Cortex of kidney (tissue), 1 donor: ENCODE measurements at places on chromosomes 6 and 20.
A peak's percentile ranks its signal among the peaks of the same experiment; 100 is the strongest.

- DNase-seq: no peak
Observed at GRCh38 chr6:40556023-40556422, 31.1 kb downstream of the LRFN2 start.

DNA sequence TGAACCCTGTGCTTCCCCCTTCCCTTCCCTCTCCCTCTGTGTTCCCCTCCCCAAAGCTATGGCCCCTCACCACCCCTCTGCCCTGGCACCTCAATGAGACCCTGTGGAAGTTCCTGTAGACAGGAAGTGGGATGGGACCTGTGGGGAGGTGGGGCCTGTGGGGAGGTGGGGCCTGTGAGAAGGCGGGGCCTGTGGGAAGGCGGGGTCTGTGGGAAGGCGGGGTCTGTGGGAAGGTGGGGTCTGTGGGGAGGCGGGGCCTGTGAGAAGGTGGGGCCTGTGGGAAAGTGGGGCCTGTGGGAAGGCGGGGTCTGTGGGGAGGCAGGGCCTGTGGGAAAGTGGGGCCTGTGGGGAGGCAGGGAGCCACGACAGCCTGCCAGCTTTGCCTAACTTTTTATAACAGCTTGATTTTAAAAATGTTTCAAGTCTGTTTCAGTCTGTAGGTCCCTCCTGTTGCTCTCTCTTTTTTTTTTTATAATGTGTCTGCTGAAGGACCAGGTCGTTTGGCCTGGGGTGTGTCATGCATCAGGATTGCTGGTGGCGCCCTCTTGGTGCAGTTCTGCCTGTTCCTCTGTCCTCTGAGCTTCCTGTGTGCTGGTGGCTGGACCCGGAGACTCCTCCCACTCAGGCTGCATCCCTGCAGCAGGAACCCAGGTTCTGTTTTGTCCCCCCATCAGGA is 70.5 kb upstream of the SLCO4A1 start:
- no peak for DNase-seq

DNA sequence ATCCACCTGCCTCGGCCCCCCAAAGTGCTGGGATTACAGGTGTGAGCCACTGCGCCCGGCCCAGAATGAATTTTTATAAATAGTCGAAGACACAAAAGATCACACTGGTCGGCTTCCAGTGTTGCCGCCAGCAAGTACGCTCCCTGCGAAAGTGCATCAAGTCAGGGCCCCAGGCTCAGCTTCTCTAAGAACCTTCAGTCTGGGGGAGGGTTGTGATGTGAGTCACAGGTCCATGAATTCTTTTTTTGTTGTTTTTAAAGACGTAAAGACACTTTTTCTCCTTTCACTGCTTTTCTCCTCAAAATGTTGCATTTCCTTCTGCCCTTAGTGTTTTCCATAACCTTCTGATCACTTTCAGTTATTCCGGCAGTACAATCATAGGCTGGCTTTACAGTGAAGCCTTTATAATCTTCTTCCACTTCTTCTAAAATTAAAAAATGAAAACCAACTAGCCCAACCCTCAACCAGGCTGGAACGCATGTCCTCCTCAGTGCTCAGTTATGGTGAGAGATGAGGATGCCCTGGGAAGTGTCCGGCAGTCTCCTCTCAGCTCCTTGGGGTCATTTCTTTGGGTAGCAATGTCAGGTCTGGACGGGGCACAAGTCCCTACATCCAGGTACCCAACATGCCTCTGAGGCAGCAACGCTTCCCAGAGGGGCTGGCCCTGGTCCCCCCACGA is 66.6 kb downstream of the CSE1L start:
- no peak for DNase-seq

DNA sequence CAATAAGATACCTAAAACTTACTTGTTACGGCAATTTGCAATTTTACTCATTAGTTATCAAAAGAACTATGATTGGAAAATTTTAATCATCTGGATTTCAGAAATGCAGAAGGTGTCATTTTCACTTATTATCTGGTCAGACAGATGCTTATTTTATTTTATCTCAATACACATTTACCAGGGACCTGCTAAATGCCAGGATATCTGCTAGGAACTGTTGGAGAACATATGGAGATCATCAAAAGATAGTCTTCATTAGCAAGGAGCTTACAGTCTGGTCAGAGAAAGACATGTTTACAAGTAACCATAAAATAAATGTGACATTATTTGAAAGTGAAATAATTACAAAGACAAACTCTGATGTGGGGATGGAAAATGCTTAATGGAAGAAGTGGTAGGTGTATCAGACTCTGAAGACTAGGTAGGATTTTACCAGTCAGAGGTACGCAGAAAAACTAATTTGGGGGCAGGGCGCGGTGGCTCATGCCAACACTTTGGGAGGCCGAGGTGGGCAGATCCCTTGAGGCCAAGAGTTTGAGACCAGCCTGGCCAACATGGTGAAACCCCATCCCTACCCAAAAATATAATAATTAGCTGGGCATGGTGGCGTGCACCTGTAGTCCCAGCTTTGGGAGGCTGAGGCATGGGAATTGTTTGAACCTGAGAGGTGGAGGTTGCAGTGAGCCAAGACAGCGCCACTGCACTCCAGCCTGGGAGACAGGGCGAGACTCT is 137.8 kb downstream of the MYB start:
- DNase-seq: no peak

- DNase-seq: no peak
Observed at GRCh38 chr20:37880726-37881591, 22.0 kb upstream of the VSTM2L start.

DNA sequence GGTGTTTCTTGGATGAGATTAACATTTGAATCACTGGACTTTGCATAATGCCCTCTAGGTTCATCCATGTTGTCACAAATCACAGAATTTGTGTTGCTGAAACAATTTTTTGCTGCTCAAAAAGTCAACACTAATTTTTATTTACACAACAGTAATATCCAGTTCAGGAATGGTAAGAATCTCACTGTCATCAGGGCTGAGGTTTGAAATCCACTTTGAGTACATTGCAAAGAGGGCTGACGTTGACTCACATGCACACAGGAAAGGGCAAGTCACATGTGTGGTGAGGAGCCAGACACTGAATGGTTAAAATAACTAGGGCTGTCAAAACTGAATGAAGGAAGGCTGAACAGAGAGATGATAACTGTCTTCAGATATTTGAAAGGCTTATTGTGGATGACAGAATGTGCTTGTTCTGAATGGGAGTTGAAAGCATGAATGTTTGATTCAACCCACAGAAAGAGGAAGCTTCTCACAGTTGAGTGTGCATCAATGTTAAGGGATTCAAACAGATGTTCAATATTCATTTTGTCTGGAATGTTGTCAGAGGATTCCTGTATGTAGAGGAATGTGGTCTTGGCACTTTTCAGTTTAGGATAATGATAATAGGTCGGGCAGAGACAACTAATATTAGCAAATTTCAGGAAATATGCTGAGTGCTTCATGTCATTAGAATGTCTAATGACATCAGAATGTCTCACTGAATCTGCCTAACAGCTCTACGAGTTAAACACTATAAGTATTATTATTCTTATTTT is 3.6 kb upstream of the ADGRG6 start:
- DNase-seq: no peak

- DNase-seq: no peak
Observed at GRCh38 chr6:35673755-35674154, 15.0 kb downstream of the FKBP5 start.

DNA sequence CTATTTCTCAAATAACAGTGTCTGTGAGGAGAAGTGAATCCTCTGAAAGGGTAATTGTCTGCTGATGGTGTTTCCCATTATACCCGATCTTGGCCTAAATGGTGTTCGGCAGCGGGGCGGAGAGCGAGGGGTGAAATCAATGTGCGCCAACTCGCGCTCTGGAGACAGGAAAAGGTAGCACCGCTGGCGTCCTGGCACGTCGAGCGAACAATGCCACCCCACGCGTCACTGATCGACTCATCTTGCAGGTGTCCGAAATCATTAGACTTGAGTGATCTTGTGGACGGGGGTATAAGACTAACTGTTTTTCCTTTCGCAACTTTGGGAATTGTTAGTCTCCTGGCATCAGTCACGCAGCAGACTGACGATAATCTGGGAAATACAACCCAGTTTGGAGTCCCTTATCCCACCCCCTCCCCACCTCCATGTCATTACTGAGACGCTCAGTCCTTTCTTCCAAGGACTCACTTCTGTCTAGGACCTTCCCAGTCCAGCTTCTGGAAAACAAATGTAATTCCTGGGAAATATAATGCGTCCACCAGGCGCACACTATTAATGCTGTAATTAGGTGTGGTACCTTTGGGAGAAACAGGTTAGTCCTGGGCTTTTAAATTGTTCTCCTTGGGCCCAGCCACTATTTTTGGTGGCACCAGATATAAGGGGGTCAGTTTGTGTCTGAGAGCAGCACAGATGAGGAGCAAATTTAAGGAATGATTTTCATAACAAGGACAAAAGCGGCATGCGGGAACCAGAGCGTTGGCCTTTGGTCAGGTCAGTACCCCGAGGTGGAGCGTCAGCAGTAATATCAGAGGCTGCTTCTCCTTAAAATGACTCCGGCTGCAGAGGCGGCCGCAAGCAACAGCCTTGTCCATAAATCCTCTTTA is 2.3 kb downstream of the LINC00237 start:
- no peak for DNase-seq

GRCh38 chr6:25127076-25127837 is 151.9 kb upstream of the CARMIL1 start:
- DNase-seq: no peak

- DNase-seq: no peak
Observed at GRCh38 chr6:166936079-166936787, 20.1 kb downstream of the RNASET2 start.

DNA sequence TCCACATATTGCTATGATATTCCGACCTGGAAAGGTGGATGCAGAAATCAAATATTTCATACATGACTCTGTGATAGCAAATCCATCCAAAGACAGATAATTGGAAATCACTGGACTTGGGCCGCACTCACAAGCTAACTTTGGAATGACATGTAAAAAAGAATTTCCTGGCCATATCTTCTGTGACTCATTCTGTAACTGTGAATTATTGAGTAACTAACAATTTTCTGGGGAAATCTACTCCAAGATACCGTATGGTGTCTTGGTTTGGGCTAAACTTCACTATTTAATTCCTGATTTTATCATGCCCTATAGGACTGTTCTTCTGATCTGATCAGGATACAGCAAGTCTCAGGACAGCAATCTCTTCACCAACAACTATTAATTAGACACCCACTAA is 92.7 kb upstream of the LY86 start:
- DNase-seq: no peak

- DNase-seq: no peak
Observed at GRCh38 chr6:122220254-122220653, 179.2 kb upstream of the HSF2 start.

DNA sequence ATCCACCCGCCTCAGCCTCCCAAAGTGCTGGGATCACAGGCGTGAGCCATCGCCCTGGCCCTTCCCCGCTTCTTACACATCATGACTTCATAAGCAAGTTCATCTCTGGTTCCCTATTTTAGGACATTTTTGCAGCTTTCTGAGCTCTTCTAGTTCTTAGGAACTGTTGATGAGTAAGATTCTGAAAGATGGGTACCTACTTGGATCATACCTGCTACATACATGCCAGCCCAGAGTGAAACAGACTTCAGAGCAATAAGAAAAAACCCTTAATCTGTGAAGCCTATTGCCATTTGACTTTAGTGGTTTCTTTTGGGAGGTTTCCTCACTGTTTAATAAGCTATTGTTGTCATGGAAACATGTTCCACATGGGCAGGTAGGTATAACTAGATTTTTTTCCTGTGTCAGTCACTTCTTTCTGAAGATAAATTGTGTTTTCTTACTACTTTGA is 27.9 kb upstream of the TMEM217 start:
- no peak for DNase-seq

- DNase-seq: no peak
Observed at GRCh38 chr6:36676141-36677058, 2.1 kb upstream of the CDKN1A start.

GRCh38 chr20:19738951-19739350 is 19.1 kb upstream of the RIN2 start:
- DNase-seq: no peak

DNA sequence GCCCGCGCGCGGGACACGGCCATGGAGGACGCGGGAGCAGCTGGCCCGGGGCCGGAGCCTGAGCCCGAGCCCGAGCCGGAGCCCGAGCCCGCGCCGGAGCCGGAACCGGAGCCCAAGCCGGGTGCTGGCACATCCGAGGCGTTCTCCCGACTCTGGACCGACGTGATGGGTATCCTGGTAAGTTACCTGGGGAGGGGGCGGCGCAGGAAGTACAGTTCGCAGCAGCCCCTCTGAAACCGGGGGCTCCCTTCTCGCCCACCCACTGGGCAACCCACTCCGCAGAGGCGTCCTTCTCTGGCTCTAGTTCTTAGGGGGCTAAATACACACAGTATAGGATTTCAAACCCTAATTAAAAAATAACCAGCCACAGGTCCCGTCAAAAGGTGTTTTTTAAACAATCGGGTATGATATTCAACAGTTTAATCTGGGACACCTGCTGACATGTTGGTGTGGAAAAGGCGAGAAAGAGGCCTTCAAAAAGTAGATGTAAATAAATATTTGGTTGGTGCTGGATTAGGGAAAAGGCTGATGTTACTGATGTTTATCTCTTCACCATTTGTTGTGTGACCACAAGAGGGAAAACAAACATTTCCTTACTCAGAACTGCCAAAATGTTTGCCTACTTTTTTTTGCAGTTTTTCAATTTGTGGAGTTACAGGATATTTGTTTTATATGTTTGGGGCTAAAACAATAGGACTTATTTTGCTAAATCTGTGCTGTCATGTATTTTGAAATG is 577 bp downstream of the SASH1 start:
- peak; percentile 75 for DNase-seq

DNA sequence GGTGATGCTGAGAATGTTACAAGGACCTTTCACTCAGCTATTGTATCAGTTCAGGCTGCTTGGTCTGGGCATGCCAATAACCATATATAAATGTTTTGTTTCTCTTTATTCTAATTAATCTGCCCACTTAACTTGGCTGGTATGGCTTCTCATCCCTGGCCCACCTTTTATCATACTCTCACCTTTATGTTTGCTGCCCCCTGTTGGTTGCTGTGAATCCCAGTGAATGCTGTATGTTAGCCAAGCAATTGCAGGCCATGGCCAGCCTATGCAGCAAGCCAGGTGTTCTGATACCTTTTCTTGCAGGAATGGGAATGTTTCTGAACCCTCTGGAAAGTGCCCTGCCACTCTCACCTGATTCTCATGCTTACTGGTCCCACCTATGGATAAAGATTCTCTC is 54.6 kb downstream of the PCSK2 start:
- DNase-seq: no peak

DNA sequence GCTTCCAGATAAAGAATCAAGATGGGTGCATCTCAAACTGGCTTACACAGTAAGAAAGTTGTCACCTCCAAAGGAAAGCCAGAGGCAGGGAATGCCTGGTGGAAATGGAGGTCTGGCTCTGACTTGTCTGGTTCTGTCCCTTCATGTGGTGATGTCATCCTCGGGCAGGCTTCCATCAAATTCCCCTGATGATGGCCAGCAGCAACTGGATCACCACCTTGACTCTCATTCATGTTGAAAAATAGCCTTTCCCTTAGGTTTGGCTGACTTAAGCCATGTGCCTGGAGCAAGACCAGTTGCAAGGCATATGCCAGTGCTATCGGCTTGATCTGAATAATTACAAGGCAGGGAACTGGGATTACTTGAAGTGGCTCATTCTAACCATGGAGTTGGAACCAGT is 28.8 kb downstream of the IMPG1 start:
- DNase-seq: no peak

DNA sequence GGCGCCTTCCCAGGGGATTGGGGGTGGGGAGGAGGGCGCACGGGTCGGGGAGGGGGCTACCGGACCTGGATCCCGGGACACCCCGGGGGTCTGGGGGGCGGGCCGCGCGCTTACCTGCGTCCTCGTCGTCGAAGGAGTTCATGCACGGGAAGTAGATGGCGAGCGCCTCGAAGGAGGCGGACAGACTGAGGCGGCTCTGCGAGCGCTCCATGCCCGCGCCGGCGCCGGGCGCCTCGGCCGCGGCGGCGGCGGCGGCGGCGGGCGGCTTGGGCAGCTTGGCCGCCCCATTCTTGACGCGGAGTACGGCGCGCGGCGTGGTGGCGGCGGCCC is 320 bp downstream of the RIMS4 start:
- no peak for DNase-seq
